ENCODE measurements at places on chromosomes 1 and 21. TPM values are rescaled to one million over a fixed set of nuclear protein-coding genes. Genes with fewer than 3 reads are reported as not detected.

KCNC4 gene
- 7.0 TPM for total RNA-seq

TRPM2 gene
- total RNA-seq, result 3.3 TPM

SOAT1 gene
- total RNA-seq, result 31.6 TPM

CNTN2 gene
- total RNA-seq, result 0.15 TPM

PLPPR4 gene
- 0.12 TPM for total RNA-seq

TOR1AIP2 gene
- 65.0 TPM for total RNA-seq

B3GALNT2 gene
- total RNA-seq, result 18.7 TPM

OR2L3 gene
- total RNA-seq, result not detected

LRRC8C gene
- total RNA-seq, result 3.2 TPM

TMIGD3 gene
- 1.6 TPM for total RNA-seq

ELOA gene
- 34.7 TPM for total RNA-seq

COL11A1 gene
- 0.34 TPM for total RNA-seq

LRRC38 gene
- total RNA-seq, result not detected

CAMK1G gene
- 0.17 TPM for total RNA-seq

GPR161 gene
- total RNA-seq, result 7.2 TPM

KRTAP19-7 gene
- total RNA-seq, result not detected

GRCh38 chr1:226881515-226882185 lies 11.2 kb downstream of the PSEN2 start:
- DNase-seq, result no peak

DNA sequence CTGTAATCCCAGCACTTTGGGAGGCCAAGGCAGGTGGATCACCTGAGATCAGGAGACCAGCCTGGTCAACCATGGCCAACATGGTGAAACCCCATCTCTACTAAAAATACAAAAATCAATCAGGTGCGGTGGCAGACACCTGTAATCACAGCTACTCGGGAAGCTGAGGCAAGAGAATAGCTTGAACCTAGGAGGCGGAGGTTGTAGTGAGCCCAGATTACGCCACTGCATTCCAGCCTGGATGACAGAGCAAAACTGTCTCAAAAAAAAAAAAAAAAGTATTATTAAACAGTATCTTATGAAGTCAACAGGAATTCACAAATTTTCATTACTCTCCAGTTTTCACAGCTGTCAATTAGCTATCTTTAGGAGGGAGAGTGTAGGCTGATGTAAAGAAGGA lies 3.8 kb downstream of the ACBD6 start:
- no peak for DNase-seq

GRCh38 chr1:111570781-111571181 lies 48.8 kb upstream of the RAP1A start:
- peak; percentile 20 for DNase-seq

DNA sequence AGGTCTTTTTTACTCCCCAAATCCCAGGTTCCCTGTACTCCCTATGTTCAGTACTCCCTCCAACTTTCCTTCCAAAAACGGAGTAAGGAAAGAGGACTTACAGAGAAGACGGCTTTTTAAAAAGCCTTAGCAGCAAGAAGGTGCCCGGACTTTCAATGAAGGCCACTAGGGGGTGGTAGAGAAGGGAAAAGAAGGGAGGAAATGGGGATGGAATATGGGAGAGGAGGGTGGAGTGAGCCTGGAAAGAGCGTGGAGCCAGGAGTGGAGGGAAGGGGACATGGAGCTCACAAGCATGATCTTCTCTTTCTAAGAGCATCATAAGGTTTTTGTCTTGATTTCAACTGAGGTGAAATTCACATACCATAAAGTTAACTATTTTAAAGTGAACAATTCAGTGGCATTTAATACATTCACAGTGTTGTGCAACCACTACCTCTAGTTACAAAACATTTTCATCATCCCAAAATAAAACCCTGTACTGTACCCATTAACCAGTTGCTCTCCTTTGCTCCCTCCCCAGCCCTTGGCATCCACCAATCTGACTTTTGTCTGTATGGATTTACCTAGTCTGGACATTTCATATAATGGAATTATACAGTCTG lies 129.9 kb downstream of the ZNF281 start:
- DNase-seq, result peak; percentile 63

DNA sequence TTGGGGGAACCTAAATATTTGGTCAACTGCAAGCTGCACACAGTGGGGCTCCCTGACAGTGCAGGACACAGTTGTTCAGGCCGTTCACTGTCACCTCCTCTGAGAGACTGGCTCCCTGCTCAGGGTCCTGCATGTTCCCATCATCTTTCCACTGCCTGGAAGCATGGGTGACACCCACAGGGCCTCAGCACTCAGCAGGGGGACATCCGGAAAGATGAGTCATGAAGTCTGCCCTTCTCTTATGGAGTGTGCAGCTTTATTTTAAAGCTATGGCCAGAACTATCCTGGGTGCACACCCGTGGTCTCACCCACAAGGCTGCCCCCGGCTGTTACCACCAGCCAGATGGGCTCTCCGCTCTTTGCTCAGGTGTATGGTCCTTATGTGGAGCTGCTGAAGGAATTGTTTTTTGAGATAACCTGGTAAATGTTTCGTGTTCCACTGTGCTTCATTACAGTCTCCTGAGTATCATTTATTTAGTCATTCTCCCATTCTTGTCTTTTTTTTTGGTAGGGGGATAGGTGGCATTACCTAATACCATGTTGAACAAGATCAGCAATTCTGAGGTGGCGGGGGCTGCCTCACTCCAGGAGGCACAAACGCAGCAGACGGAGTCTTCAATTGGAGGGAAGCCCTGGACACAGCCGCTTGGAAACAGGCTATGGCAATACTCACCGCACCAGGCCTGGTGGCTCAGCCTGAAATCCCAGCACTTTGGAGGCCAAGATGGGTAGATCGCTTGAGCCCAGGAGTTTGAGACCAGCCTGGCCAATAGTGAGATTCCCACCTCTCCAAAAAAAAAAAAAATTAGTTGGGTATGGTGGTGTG lies 14.3 kb downstream of the TRIM11 start:
- no peak for DNase-seq

DNA sequence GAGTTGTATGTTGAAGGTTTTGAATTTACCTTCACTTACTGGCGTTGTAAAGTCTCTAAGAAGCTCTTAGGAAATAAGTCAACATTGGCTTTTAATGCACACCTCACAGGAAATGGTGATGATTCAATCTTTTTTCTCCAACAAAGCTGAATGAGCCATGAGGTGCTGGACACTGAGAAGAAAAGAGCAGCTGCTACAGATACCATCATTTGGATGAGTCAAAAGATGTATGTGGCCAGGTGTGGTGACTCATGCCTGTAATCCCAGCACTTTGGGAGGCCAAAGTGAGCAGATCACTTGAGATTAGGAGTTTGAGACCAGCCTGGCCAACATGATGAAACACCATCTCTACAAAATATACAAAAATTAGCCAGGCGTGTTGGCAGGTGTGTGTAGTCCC lies 3.3 kb upstream of the IL23R start:
- DNase-seq, result no peak

DNA sequence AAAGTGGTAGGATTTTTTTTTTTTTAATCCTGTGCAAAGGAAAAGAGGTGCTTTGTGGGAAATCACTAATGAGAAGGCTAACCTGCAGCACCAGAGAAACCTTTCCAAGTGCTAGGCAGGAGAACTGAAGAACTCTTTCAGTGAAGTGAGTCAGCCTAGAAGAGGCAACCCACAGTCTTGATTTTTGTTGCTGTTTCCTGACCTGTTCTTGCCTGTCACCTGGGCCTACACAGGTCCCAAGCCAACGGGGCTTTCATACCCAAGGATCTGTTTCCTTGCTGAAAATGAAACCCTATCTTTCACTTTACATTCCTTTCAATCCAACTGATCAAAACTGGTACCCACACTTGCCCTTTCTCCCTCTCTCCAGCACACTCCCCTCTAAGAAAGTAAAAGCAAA lies 7.1 kb upstream of the IKBKE start:
- no peak for DNase-seq

- DNase-seq, result peak; percentile 36
Observed at GRCh38 chr1:33460947-33461629, 11.4 kb upstream of the ZSCAN20 start.

DNA sequence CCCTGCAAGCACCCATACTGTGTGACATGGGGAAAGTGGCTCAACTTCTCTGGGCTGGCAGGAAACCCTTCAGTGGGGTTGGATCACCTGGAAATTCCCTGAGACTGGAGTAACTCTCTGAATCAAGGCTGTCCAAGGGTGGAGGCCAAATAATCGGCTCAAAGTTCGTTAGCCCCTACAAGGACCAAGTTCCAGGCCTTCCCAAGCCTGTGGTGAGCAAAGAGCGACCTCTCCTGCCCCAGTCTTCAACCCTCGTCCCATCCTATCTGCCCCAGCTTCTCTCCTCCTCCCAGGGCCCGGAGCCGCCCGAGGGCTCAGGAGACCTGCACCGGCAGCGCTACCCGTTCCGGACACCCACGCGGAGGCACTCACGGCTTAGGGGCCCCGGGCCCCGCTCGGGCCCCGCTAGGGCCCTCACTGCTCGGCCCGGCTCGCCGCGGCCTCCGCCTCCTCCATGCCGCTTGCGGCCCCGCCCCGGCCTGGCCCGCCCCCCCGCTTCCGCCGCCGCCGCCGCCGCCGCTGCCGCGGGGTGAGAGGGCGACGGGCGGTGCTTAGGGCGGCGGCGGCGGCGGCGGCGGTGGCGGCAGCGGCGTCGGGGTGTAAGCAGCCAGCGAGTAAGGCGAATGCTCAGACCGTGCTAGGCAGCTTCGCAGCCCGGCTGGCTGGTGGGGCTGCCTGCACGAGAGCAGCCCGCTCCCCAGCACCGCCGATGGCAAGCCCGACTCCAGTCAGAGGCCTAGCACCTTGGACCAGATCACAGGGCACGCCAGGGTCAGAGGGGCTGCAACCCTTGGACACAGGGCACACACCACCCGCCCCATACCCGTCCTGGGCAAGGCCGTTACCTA lies at the start of gene POMGNT1:
Gene POMGNT1 (minus strand): TSS at position 471 of the 848 bp plus-strand sequence. CDS start 613 bp downstream, outside the sequence.
- DNase-seq, result peak; percentile 76

DNA sequence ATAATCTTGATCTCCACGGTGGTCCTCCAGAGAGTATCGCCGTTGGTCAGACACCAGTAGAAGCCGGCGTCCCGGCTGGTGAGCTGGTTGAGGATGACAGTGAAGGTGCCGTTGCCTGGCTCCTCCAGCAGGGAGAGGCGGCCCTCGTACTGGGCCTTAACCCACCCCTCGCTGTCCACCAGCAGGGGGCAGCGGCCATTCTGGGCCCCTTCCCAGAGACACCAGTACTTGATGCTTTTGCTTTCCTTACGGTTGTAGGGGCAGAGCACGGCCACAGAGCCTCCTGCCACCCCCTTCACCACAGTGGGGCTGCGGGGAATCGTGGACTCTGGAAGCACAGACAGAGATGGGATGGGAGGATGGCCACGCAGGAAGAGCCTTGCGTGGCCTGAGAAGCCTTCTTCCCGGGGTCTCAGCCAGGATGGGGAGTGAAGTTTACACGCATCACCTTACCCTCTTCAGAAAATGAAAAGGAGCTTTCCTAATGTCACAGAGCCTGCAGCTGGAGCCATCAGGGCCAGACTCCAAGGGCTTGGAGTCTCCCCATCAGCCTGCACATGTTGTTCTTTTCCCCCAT lies 10.7 kb downstream of the PIGR start:
- no peak for DNase-seq

GRCh38 chr1:207049974-207050391 lies 1.0 kb downstream of the YOD1 start:
- no peak for DNase-seq

DNA sequence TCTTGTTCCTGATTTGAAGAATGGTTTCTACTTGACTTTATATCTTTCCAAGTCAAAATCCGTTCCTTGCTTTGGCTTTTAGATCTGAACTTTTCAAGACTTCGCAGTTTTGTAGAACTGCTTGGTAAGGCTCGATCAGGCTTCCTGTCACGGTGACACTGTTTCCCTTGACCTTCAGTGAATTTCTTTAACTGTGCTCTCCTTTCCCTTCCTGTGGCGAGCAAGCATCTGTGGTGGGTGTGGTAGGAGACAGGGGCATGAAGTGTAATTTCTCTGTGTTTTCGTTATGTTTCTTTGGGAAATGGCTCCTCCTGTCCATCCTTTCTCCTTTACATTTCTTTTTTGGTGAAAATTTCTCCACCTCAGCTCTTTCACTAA lies 10.4 kb downstream of the STYXL2 start:
- no peak for DNase-seq

DNA sequence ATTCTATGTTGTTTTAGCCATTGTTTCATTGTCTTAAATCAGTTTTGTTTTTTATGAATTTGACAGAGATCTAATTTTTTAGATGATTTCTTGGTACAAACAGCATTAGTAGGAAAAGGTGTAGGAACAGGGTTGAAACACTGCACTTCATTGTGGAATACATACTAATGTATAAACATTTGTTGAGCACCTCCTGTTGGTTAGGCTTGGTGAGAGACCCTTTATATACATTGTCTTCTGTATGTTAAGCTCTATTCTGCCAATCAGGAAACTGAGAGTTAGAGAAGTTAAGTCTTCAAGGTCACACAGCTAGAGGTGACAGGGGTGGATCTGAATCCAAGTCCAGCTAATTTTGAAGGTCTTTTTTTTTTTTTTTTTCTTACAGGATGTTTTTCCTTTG lies 192.7 kb downstream of the VPS13D start:
- no peak for DNase-seq

GRCh38 chr21:28644762-28645161 lies 347.9 kb downstream of the LTN1 start:
- DNase-seq, result no peak

GRCh38 chr1:59266927-59267293 lies 30.0 kb upstream of the FGGY start:
- DNase-seq, result no peak

DNA sequence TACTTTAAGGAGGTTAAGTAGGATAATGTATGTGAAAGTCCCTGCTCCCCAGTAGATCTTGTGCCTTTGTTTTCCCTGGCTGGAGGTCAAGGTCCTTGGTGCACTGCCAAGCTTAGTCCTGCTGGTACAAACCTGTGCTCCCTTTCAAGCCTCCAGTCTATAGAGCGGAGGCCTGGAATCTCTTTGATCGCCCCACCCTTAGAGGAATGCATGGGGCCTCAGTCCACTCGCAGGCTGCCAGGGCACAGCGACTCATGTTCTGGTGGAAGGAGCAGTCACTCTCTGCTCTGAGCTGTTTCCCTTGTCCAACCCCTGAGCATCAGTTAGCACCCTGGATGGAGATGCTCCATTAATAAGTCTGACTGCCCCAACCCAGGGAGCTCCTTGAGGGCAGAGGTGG lies 121.8 kb downstream of the HMGB4 start:
- no peak for DNase-seq

DNA sequence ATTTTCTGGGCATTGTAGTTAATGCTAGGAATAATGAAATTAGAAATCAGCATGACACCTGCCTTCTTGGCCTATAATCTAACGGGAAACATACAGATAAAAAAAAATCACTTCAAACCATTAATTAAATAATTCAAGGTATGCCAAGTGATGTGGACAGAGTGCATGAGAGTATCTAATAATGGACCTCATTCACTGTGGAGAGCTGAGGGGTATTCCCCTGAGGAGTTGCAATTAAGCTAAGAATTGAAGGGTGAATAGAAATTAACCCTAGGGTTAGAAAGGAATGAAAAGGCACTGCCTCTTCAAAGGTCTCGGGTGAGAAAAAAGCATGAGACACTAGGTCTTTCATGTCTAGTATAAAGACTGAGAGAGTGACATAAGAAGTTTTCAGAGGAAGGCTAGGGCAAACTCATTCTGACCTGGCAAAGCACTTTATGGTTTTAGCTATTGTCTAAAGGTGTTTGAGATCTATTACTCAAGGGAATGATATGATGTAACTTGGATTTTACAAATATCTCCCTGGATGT lies 466.1 kb downstream of the KCNT2 start:
- no peak for DNase-seq

- DNase-seq, result no peak
Observed at GRCh38 chr21:45836694-45837670, 144.6 kb upstream of the COL6A1 start.

All from left colon (tissue), 2 donors.